ENCODE measurements at places on chromosomes 2 and 18. TPM values are rescaled to one million over a fixed set of nuclear protein-coding genes. Genes with fewer than 3 reads are reported as not detected.

The HAUS1 gene
- 38.4 TPM for total RNA-seq

The QPCT gene
- total RNA-seq: 52.6 TPM

The KIAA2012 gene
- total RNA-seq: not detected

The C2orf80 gene
- total RNA-seq: not detected

The LIPG gene
- not detected for total RNA-seq

The NFATC1 gene
- 54.3 TPM for total RNA-seq

The FAM136A gene
- total RNA-seq: 82.2 TPM

The CACNB4 gene
- total RNA-seq: 0.76 TPM

The KCNE4 gene
- not detected for total RNA-seq

The KLHL30 gene
- 1.9 TPM for total RNA-seq

The SP5 gene
- total RNA-seq: not detected

The YES1 gene
- not detected for total RNA-seq

The LYPD6B gene
- total RNA-seq: not detected

The ABCB11 gene
- 0.04 TPM for total RNA-seq

The CHRND gene
- total RNA-seq: not detected

The SLC23A3 gene
- total RNA-seq: 6.7 TPM

The LOXHD1 gene
- total RNA-seq: not detected

The IL1F10 gene
- total RNA-seq: not detected

The TNFRSF11A gene
- not detected for total RNA-seq

The ZNF532 gene
- 25.1 TPM for total RNA-seq

The UGT1A8 gene
- total RNA-seq: not detected

Measured in OCI-LY7 (cell line).